Natural killer cell (primary cell): ENCODE measurements at places on chromosomes 7 and 10.

GRCh38 chr7:7959979-7960670 is 8.5 kb upstream of the GLCCI1 start:
- DNase-seq: no peak

DNA sequence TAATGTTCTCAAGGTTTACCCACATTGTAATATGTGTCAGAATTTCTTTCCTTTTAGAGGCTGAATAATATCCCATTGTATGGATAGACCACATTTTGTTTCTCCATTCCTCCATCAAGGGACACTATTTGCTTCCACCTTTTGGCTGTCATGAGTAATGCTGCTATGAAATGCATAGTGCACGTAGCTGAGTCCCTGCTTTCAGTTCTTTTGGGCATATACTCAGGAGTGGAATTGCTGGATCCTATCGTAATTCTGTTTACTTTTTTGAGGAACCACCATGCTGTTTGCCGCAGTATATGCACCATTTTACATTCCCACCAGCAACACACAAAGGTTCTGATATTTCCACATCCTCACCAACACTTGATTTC is 60.0 kb downstream of the PRF1 start:
- DNase-seq: no peak

DNA sequence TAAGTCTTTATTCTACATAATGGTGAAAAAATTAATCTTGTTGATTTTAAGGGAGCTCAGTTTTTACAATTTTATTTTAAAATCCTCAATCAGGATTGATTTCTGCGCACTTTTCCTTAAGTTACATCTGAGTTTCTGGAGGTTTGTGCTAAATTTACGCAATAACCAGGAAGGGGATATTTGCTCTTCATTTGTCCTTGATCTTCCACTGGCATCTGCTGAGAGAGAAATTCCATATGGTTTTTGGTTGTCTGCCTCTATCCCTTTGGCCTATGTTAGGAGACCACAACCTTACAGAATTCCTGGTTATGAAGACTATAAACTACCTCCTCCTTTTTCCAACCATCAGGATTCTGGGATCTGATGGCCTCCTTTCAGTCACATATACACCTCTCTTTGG is 20.1 kb upstream of the CDK6 start:
- no peak for DNase-seq

DNA sequence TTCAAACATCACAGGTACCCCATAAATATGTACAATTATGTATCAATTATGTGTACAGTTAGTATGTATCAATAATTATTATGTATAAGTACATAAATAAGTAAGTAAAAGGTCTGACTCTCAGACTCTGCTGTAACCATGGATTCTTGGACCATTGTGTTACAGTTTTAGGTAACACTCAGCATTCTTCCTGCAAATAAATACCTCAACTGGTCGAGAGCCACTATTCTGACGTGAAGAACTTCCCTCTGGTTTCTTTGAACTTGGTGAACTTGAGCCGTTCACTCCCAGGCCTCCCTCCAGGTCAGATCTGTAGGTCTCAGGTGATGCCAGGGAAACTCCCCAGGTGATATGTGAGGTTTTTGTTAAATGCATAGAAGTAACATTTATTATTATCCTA is 191.8 kb upstream of the PLXNA4 start:
- DNase-seq: no peak

- no peak for DNase-seq
Observed at GRCh38 chr7:100029596-100029995, 14.2 kb downstream of the ZKSCAN1 start.

GRCh38 chr10:17144032-17144431 is 14.4 kb upstream of the CUBN start:
- DNase-seq: no peak

DNA sequence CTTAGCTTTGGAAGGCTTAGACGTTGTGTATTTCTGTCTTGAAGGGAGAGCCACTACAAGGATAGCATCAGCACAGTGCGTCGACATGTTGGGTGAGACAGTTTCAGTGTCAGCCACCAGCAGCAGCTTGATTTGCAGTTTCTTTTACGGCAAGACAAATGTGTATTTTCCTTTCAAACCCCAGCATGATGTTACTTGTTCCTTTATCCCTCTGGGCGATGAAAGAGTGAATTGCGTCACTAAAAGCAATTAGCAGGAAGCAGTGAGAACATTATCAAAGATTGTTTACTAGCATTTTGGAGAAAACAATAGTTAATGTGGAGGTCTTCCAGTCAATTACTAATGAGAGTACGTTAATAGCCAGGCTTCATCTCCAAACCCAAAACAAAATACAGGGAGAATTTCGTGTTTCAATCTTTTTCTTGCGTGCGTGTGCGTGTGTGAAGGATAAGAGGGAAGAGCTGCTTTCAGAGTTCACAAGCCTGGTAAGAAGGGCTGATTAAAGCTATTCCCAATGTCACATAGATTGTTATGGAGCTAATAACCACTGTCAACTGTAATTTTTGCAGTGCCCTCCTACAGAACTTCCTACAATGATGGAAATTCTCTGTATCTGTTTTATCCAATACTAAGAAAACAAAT is 157.1 kb upstream of the AOAH start:
- no peak for DNase-seq

DNA sequence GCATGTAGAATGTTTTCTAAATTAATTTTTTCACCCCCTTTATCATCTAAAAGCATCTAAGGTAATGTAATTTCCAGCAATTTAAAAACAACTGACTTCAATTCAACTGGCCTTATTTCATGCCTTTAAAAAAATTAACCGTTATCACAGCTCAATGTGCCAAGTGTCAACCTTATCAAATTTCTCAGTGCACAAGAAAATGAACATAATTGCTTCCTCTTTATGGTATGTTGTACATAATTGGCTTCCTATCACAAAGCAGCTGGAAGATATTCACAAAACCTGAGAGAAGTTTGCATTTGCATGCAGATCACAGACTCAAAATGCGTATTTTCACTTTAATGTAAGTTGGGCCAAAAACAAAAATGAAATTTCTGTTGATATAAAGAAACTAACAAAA is 966.4 kb downstream of the GRM8 start:
- no peak for DNase-seq

GRCh38 chr7:117405519-117405918 is 21.8 kb downstream of the ASZ1 start:
- DNase-seq: no peak

DNA sequence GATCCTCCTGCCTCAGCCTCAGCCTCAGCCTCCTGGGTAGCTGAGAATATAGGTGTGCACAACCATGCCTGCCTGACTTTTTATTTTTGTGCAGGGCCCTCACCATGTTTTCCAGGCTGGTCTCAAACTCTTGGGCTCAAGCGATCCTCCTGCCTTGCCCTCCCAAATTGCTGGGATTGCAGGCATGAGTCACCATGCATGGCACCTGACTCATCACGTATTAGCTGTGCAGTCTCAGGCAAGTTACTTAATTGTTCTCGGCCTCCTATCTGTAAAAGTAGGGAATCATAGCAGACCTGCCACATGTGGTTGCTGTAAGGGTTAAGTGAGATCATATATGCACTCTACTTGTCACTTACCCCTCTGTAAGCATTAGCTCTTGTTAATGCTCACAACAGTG is 117.2 kb downstream of the ANLN start:
- DNase-seq: no peak

DNA sequence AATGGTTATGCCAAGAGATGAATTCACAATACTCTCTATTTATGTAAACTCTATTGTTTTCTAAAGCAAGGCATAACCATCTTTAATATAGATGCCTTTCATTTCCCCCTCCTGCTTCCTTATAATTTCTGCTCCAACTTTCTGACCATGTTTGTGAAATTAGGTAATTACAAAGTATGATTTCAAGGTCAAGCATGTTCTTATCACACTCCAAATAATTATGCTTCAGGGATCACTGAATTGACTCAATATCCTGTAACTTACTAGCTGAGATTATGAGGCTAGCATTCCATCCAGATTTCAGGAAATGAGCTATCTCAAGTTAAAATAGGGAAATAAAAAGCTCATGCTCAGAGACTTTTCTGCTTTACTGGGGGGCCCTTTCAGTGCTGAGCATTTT is 655.9 kb upstream of the IGFBP3 start:
- DNase-seq: no peak
